Stimulated activated CD4-positive, alpha-beta T cell treated with anti-CD3 and anti-CD28 coated beads, Interleukin-1b, Interleukin-23, amount 100 ng/mL, for 4 hours (primary cell): ENCODE measurements at places on chromosomes 13 and 19.

DNA sequence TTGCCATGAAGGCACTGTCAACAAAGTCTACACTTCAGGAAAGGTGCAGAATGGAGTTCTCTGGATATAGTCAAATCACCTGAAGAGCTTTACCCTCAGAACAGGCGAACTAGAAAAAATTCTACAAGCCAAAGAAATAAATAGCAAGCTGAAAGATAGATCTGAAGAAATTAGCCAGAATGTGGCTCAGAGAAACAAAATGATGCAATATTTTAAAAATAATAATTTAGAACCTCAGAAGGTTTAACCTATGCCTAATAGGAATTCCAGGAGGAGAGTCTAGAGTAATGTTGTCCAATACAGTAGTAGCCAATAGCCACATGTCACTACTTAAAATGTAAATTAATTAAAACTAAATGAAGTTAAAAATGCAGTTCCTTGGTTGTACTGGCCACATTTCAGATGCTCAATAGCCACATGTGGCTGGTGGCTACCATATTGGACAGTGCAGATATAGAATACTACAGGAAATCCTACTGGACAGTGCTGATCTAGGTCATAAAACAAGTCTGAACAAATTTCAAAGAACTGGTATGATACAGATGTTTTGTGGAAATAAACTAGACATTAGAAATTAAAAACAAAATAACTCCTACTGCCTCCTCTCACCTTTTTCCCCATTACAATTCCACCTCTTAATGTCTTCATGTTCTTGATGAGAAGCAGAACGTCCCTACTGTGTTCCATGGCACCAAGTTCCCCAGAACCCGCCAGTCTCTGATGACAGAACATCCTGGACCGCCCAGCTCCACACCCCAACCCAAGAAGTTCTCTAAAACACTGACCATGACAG lies 679 bp upstream of the CDADC1 start:
- DNase-seq = no peak

DNA sequence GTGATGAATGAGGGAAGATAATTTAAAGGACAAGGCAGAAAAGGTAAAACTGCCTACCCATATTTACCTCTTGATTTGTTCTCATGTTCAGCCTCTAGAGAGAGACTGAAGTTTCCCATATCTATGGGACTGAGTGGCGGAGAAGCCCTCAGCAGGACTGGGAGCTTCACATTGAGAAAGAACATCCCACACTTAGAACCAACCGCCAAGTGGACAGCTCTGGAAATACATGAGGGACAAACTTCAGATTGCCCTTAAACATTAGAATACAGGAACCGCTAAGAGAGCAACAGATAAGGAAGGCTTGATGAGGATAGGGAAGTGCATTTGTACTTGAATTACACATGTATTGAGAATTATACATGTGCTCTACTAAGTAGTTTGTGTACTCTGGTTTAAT lies 316.0 kb upstream of the MIR17HG start:
- DNase-seq = no peak

DNA sequence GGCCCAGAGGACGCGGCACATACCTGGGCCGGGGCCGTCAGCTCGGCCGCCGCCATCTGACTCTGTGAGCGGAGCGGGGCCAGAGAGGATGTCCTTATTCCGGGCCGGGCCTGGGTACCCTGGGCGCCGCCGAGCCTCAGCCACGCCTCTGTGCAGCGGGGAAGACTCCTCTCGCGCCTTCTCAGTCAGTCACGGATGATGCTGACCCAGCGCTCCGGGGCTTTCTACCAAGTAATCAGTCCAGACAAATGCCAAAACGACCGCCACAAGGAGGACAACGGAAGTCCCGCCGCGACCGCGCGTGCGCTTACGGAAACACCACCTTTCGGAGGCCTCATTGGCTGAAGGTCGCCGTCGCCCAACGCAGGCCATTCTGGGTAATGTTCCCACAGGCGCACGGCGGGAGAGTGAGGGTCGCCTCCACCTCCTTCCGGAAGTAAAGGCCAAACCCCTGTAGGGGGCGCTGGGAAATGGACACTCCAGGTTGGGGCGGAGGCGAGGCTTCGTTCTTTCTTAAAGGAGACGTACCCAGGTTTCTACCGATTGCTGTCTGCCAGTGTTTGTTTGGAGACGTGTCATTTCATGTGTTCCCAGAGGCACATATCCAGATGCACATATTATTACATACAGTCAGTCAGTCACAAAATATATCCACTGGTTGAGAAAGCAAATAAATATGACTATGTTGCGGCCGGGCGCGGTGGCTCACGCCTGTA lies at the start of gene ZNF256:
Gene ZNF256 (minus strand): TSS at position 288 of the 716 bp plus-strand sequence. CDS start 232 bp downstream, at position 56.
- peak; percentile 84 for DNase-seq

GRCh38 chr13:50523307-50523706 lies 320.2 kb downstream of the DLEU7 start:
- no peak for DNase-seq

GRCh38 chr13:42064259-42064658 lies 15.8 kb downstream of the DGKH start:
- DNase-seq = no peak

- DNase-seq = peak; percentile 10
Measured at GRCh38 chr19:50669302-50670101, 20.3 kb downstream of the C19orf81 start.

- no peak for DNase-seq
Measured at GRCh38 chr13:30037766-30038165, 187.3 kb upstream of the UBL3 start.

DNA sequence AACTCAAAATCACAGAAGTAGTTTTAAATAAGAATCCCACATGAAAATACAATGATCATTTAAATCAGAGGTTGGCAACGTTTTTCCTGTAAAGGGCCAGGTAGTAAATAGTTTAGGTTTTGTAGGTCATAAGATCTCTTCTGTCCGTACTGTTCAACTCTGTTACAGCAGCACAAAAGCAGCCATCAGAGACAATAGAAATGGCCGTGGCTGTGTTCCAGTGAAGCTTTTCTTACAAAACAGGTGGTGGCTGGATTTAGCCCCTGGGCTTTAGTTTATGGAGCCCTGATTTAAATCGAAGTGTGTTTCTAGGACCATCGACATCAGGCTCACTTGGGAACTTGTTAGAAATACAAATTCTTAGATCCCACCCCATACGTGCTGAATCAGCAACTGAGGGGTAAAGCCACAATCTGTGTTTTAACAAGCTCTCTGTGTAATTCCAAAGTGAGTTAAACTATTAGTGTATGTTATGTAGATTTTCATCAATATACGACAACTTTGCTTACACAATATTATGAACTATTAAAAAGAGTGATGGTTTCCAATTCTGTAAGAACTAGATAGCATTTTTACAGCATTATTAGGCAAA lies 54.8 kb upstream of the MIR17HG start:
- DNase-seq = no peak

DNA sequence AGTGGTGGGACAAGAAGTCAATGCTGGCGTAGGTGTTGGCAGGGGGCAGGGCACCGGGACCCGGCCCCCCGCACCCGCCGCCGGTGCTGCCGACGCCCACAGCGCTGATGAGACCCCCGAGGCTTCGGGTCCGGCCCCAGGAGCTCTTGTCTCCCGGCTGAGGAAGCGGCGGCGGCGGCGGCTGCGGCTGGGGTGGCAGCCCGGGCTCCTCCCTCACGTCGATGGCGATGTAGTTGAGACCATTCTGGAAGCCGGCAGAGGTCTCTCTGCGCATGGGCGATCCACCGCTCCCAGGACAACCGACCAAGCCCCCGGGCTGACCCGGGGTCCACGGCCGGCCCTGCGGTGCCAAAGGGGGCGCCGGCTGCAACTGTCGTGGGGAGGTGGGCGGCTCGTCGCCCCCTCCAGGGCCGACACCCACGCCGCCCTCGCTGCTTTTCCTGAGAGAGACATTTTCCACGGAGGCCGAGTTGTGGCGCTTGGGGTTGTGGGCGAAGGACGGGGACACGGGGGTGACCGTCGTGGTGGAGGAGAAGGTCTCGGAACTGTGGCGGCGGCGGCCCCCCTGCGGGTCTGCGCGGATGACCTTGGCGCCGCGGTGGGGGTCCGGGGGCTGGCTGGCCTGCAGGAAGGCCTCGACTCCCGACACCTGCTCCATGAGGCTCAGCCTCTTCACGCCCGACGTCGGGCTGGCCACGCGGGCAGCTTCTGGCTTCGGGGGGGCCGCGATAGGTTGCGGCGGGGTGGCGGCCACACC lies 4.1 kb downstream of the IRS2 start:
- DNase-seq = no peak

- no peak for DNase-seq
Measured at GRCh38 chr19:6354098-6354674, 7.1 kb upstream of the CLPP start.

DNA sequence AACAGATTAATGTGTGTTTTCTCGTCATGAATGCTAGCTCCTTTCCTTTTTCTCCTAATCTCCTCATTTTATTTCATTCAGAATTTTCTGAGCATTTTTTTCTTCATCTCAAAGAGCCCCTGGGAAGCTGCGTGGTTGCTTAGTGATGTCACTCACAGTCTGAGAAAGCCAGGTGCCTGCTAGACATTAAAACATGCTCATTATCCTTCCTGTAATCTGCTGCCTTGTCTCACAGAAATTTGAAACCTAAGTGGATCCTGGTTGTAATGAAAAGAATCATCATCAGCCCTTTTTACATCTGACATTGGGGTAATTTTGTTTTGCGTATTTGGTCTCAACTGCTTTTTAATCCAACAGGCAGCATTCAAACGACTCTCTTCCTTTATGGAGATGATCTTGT lies 108.2 kb upstream of the RNF113B start:
- no peak for DNase-seq

GRCh38 chr19:18905513-18906236 lies 9.7 kb upstream of the CERS1 start:
- DNase-seq = no peak

DNA sequence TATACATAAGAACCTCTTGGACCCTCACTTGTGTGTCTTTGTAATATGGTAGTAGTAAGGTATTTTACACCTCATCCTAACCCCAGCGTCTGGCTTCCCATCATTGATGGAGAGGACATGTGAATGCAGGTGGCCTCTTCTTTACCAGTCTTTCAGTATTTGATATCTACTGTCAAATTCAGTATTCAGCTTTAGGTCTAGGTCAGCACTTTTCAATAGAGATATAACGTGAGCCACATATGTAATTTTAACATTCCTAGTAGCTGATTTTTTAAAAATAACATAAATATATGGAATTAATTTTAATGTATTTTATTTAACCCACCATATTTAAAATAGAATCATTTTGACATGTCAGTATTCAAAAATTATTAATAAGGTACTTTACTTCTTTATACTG lies 2.9 kb downstream of the RAP2A start:
- no peak for DNase-seq

- no peak for DNase-seq
Measured at GRCh38 chr13:112907871-112908331, 61.1 kb upstream of the MCF2L start.

DNA sequence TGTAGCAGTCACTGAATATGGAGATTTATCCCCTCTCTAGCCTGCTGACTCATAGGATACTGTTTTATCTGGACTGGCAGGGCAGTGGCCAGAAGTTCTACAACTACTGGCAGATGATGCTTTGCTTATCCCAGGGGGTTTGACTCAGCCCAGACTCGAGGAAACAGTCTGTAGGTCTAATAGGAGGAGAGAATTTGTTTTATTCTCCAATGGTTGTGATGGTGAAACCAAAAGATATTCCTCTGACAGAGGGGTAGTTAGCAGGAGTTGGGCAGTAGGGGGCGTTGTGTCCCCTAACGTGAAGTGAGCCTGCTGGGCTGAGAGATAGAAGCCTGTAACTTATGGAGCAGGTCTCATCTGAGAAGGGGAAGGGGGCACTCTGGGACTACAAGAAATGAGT lies 74.9 kb downstream of the WTIP start:
- DNase-seq = no peak
